ENCODE measurements at places on chromosomes 1 and 21. TPM values are rescaled to one million over a fixed set of nuclear protein-coding genes. Genes with fewer than 3 reads are reported as not detected.

- DNase-seq = no peak
Measured at GRCh38 chr1:219858980-219859379, 69.4 kb downstream of the SLC30A10 start.

Gene HIVEP3
- 3.1 TPM for polyA plus RNA-seq

Gene COL24A1
- polyA plus RNA-seq = 3.8 TPM

DNA sequence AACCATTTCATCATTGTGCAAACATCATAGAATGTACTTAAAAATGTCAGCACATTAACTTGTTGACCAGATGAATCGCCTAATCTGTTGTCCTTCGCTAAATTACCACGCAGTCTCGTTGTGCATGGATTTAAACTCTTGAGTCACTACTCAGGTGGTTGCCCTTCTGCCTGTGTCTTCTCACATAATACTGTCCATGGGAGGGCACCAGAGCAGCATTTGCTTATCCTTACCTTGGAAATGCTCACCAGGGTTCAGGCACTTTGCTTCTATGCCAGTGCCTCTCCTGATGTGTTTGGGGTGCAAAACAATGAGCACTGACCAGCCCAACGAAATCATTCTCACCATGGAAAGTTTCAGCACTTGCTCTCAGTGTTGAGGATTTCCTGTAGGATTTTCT lies 559.9 kb downstream of the RWDD3 start:
- no peak for DNase-seq

Gene TRIM46
- polyA plus RNA-seq = 0.40 TPM

Gene PTAFR
- 2.8 TPM for polyA plus RNA-seq

Gene AK5
- polyA plus RNA-seq = 6.6 TPM

Gene PDZK1
- polyA plus RNA-seq = 1.1 TPM

Gene SSR2
- polyA plus RNA-seq = 206 TPM

DNA sequence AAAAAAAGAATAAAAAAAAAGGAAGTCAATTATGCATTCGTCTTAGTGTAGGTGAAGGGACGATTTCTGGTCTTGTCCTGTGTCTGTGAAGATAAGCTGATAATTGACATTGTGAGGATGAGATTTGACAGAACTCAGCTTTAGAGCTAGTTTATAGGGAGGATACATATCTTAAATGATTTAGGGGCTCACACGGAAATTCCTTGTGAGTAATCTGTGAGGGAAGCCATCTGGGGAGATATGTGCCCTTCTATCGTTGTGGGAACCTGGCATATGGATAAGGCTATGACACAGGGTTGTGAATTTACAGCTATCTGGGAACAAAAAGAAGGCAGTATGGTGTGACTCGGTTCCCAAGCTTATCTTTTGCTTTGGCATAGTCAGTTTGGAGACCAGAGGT lies 71.1 kb downstream of the RABGAP1L start:
- no peak for DNase-seq

GRCh38 chr1:18284805-18285537 lies 177.4 kb downstream of the IGSF21 start:
- DNase-seq = no peak

- no peak for DNase-seq
Measured at GRCh38 chr21:17688912-17689874, 76.5 kb upstream of the BTG3 start.

Gene NADK
- polyA plus RNA-seq = 32.4 TPM

GRCh38 chr1:214520544-214521165 lies 30.7 kb downstream of the PTPN14 start:
- DNase-seq = no peak

Gene RABIF
- 6.2 TPM for polyA plus RNA-seq

Gene TNFRSF4
- 3.2 TPM for polyA plus RNA-seq

- DNase-seq = no peak
Measured at GRCh38 chr1:17270891-17271765, 22.2 kb downstream of the PADI3 start.

Gene AGMAT
- 3.4 TPM for polyA plus RNA-seq
